KBM-7 (cell line): ENCODE measurements at places on chromosomes 2 and 18.

DNA sequence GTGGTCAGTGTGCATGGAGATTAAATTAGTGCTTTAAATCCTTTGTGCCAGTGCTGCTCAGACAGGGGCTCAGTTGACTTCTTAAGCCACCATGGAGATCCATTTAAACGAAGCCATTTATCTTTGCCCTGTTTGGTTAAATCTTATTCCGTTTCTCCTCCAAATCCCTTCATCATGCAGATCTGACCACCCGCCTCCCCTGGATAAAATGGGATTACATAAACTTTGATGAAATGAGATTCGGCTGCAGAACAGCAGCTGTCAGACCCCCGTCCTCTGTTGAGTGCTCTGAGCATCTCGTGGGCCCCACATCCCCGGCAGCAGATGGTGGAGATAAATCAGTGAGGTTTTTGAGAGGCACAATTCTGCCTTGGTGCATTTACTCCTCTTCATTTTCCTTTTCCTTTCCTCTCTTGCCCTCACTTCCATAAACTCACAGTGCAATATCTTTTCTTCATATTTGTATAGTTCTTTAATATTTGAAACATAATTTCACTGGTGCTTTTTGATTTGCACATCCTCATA, 84.4 kb upstream of the TWIST2 start:
- DNase-seq = no peak

DNA sequence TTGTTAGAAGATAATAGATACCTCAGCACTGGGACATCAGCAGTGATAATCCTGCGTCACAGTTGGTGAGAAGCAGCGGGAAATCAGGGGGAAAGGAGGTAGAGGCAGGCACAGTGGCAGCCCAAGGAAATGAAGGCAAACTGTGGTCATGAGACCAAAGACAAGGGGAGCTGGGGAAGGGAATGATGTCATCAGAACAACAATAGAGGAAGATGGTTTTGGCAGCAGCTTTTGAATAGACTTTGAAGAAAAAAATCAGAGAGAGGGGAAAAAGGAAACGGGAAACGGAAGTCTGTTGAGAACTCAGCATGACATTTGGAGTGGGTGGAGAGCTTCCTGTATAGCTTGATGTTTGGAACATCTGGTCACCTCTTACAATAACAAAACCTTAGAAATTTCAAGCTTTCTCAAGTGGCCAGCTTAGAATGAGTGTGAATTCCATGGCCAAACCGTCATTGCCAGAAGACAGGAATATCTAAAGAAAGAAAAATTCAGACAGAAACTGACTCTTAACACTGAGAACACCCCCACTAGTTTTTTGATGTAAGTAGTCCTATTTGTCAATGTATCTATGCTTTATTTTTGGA, 18.4 kb upstream of the YES1 start:
- DNase-seq = peak; percentile 92

GRCh38 chr2:179467111-179467510, 202.5 kb upstream of the SESTD1 start:
- DNase-seq = no peak

DNA sequence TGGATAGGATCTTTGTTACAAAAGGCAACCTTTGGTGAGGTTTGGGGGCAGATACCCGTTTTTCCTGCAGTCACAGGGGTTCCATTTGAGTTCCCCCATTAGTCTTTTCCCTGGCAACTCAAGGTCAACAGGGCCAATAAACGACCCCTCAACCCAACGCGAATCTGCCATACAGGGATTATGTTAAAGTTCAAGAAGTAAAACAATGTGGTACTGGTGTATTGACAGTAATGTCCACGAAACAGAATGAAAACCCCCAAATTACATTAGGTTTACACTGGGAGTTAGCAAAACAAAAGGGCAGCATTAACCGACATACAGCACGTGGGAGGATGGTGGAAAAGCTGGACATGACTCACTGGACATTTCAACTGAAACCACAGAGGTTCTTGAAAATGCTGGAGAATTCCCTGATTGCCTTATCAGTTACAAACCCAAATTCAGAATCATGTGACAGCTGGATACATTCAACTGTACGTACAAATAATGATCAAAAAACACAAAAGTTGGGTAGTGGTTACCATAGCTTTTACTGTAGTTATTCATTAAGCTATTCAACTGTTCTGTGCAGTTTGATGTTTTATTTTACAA, 4.9 kb upstream of the IMP4 start:
- no peak for DNase-seq

DNA sequence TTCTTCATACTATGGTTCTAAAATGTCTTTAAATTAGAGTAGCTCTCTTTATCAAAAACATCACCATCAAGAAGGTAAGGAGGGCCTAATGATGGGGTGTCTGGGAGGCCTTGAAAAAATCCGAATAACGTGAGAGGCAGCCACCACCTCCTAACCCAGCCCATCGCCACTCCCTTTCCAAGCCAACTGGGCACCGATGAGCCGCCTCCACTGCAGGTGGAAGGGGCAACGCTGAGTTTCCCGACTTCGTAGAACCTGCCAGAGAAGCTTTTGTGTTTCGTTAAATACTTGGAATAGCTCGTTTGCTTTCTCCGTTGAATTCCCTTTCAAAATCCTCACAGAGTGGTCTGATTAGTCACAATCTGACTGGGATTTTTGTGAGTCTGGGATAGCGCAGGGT, 22.0 kb upstream of the RPL31 start:
- DNase-seq = no peak

GRCh38 chr18:76515576-76515975, 20.5 kb upstream of the ZNF516 start:
- DNase-seq = no peak

- DNase-seq = no peak
Observed at GRCh38 chr2:224366267-224366844, 35.6 kb downstream of the FAM124B start.

DNA sequence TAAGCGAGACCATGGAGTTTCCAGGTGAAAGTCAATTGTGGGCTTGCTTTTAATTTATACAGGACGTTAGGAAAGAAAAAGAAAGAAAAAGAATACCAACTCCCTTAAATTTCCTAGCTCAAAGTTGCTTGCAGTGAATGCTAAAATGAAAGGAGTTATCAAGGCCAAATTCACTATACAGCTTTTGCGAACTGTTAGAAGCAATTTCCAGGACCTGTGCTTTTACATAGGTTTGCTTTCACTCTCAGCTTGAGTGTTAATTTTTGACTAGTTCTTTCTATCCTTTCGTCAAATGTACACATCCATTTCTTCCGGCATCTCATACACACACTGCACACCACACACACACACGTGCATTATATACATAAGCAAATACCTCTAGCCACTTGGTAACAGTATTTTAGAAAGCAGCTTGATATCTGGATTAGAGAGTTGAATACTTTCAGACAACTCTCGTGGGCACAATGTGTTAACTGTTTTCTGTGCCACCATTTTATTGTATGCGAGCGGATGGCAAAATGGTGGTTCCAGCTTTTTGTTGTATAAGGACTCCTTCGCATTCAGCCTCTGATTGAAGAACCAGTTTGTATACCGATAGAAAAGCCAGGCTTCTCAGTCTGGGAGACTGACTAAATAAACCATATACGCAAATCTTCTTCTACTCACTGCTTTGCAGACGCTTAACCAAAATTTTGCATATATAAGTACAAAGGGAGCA, 381.8 kb downstream of the MTX2 start:
- DNase-seq = no peak

DNA sequence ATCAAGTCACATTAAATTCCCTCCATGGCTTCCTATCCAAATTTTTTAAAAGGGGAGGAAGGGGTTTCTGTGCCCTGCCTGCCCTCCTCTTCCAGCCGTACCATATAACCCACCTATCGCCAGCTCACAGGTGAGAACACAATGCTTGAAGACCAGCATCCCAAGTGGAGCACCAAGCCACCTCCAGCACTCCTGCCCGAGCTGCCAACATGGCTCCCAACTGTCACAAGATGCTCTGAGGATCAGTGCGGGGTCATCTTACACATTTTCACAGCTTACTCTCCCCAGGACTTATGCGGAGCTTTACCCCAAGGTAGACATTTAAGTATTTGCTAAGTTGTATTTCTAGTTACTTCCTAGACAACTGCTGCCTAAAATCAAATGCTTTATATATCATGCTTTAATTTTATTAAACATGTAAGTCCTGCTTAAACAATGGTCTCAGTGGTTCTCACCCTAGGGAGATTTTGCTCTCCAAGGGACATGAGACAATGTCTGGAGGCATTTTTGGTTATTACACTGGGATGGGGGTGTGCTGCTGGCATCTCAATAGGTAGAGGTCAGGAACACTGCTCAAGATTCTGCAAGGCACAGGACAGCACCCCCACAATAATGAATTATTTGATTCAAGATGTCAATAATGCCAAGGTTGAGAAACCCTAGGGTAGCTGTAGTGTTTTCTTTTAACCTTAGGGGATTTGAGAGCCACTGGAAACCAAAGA, 45.8 kb downstream of the SF3B1 start:
- DNase-seq = no peak
